Stimulated activated CD4-positive, alpha-beta T cell treated with anti-CD3 and anti-CD28 coated beads, Interleukin-2, amount 100 ng/mL, for 4 hours (primary cell): ENCODE measurements at places on chromosomes 2 and 18.

DNA sequence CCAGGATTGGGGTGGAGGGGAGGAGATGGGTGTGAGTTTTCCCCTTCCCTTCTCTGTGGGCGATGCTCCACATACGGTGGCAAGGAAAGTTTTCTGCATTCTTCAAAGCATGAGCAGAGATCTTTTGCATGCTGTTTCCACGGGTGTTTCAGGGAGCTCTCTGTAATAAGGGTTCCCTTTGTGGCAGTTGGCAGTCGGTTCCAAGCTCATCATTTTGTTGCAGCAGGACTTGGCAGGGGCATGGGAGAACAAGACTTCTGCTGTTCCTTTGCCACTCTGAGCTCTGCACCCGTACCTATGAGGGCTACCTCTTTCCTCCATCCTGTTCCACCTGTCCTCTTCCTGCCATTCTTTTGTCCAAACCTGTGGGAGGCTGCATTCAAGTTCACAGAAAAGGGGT lies 71.3 kb upstream of the SPRED2 start:
- DNase-seq: no peak

DNA sequence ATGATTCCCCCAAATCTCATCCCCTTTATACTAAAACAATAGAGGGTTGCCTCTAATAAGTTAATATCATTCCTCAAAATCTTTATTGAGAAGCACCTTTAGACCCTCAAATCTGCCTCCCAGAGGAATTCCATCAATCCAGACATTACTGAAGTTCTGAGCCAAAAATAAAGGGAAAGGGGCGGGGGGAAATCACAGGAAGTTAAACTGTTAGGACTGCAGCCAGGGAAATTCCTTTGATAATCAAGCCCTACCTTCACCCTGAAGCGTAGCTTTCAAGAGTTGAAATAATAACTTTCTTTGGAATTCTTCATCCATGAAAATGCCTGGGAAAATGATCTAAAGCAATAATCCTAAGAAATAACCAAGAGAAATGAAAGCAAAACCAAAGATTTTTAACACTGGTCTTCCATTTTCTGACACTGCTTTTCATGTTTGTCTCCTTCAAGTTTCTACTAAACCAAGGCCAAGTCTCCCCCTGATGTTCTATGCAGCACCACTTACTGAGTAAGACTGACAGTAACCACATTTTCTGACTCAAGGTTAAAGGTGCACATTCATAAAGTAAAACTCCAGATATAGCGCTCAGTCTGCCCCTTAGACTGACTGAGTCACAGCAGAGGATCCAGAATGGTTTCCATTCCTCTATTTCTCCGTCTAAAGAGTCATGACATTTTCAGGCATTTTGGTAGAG lies 78.2 kb downstream of the TCF4 start:
- DNase-seq: no peak

- DNase-seq: no peak
Measured at GRCh38 chr18:68215931-68216330, 499.0 kb downstream of the TMX3 start.

- no peak for DNase-seq
Measured at GRCh38 chr2:24438106-24438505, 52.9 kb upstream of the NCOA1 start.

GRCh38 chr2:69437751-69438154 lies 518 bp upstream of the NFU1 start:
- DNase-seq: no peak

GRCh38 chr2:108591163-108591562 lies 56.9 kb downstream of the LIMS1 start:
- DNase-seq: no peak

DNA sequence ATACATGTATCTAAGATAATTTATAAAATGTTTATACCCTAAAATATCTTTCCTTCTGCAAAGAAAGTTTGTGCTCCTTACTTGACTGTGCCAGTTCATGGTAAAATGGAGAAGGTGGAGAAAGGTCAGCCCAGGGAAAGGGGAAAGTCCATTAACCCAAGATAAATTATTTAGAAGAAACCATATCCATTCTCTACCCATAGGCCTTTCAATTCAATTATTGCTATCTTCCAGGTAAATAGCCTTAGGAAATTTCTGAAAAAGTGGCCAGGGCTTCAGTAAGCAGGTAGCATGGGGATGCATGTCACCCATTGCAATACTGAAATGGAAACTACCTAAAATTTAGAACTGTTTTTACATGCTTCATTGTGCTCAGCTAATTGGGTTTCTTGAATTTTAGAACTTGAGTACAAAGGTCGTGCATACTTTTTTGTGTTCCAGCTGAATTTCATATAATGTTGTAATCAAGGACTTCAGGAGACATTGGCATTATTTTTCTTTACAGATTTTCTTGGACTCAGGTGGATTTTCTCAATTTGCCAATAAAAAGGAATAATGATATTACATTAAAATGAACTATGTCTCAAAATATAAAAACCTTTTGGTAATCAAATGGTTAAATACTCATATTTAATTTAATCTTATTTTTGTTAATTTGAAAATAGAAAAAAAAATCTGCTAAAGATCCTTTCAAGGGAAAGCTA lies 124.9 kb downstream of the CSRNP3 start:
- no peak for DNase-seq

- DNase-seq: no peak
Measured at GRCh38 chr2:84306361-84306760, 152.7 kb downstream of the SUCLG1 start.

- no peak for DNase-seq
Measured at GRCh38 chr18:66722671-66723070, 118.8 kb upstream of the CDH19 start.

GRCh38 chr18:21599585-21600525 lies 649 bp downstream of the ESCO1 start:
- DNase-seq: no peak

GRCh38 chr2:220076734-220077133 lies 449.3 kb downstream of the SLC4A3 start:
- no peak for DNase-seq

DNA sequence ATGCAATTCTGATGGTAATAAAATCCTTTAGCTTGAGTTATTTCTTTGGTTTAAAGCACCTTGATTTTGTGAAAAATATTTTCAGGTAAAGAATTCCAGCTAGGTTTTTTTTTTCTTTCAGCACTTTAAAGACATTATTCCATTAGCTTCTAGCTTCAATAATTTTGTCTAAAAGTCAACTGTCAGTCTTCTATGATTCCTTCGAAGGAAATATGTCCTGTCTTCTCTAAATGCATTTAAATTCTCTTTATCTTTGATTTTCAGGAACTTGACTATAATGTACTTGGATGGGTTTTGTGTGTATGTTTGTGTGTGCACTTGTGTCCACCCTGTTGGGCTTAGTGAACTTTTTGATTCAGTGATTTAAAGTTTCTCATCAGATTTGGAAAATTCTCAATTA lies 4.7 kb downstream of the LONRF2 start:
- no peak for DNase-seq

- no peak for DNase-seq
Measured at GRCh38 chr2:79830501-79830900, 317.6 kb downstream of the CTNNA2 start.

GRCh38 chr2:231568785-231569435 lies 23.8 kb upstream of the TEX44 start:
- no peak for DNase-seq

GRCh38 chr2:238142382-238143205 lies 4.1 kb downstream of the KLHL30 start:
- no peak for DNase-seq

DNA sequence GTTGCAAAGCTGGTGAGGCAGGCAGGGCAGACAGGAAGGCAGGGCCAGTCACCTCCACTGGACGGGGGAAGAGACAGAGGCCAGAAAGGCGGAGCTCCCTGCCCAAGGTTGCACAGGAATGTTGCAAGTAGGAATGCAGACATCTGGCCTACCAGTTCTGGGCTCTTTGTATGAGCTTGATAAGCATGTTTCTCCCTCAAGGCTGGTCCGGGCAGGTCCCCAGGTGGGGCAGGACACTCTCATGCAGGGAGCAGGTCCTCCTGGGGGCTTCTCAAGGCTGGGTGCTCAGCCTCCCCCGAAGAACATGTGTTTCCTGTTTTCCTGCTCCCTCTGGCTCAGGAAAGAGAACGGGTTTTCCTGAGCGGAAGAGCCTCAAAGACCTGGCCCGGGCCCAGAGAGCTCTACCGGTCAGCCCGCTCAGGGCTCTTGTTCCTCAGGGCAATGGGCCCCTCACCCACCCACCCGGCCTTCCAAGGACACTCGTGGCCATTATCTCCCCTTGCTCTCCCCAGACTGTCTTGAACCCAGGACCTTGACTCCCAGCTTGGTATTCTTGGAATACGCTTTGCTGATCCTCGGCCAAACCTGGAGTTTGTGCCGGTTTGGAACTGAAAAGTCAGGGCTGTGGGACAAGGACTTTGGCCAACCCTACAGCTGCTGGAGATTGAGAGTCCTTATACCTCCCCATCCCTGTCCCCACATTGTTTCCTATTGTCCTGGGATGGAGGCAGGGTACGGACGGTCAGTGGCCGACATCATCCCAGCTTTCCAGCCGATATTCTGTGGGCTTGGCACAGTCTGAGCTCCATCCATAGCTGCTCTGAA lies 87.7 kb upstream of the HAAO start:
- DNase-seq: no peak

DNA sequence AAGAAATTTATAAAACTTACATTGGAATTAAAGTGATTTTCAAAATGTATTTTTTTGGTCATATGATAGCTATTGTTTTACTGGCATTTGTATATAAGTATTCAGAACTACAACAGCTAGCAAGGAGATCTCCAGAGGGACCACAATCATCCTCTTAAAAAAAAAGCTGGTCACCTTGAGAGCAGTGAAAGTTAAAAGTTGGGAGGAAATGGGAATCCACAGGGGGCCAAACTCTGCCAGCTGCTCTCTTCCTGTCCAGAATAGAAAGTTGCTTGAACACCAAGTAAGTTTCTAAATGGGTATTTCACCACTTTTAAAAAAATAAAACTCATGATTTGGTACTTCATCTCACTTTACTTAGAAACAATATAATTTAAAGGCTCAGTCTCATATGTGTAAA lies 1025.1 kb downstream of the LRP1B start:
- DNase-seq: no peak

- peak; percentile 66 for DNase-seq
Measured at GRCh38 chr2:218292048-218293014, at the start of gene TMBIM1. Gene TMBIM1 (minus strand): TSS chr2:218292503. CDS start chr2:218282141, 10,362 bp downstream.

DNA sequence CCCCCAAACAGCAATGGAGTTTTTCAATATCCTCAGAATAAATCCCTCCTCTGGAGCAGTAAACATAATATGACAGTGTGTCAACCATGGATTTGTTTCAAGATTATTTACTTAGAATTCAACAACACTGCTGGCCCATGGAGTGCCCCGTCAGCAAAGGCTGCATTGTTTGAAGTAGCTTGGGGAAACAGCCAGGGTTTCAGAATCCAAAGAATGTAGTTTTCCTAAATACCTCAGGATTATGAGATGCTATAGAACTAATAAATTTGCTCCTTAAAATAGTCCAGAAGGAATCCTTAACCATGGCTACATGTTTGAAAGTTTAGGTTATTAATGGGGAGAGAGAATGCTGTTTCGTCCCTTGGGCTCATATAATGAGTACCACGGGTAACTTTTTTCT lies 13.1 kb upstream of the CETN1 start:
- DNase-seq: no peak

GRCh38 chr18:72799106-72799505 lies 68.7 kb downstream of the NETO1 start:
- no peak for DNase-seq

- no peak for DNase-seq
Measured at GRCh38 chr18:31576670-31577069, 15.0 kb upstream of the TTR start.

GRCh38 chr2:203201426-203201825 lies 37.4 kb upstream of the CYP20A1 start:
- DNase-seq: no peak

- no peak for DNase-seq
Measured at GRCh38 chr2:224222974-224223373, 178.9 kb downstream of the FAM124B start.

DNA sequence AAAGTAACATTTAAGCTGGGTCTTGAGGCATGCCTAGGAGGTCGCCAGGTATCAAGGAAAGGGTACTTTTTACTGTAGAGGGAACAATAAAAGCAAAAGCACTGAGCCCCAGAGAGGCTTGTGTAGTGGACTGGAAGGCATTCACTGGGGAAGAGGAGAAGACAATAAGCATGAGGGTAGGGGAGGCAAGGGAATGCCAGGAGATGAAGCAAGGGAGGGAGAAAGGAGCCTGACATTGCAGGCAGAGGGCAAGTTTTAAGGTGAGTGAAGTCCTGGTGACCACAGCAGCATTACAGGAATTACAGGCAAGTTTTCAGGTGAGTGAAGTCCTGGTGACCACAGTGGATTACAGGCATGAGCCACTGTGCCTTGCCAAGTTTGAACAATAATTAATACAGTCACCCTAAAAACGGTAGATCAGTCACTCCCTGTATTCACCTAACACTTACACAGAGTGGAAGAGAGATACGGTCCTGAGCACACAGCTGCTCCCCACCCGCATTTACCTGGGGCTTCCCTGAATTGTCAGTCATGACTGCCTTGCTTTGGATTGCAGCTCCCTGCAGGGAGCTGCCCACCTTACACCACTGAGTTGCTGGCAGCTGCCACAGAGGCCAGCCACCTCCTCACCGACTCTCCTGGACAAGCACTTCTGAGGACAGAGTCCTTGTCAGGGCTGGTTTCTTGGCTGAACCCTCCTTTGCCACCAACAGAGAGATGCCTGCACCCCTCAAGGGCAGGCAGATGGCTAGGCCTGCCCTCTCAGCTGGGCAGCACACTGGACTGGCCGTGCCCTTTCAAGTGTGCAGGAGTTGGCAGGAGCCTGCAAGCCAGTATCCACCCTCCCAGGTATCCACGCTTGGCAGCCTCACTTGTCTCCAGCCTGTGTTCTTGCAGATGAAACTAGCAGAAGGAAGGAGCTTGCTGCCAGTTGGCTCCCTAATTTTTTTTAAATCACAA lies 153.2 kb upstream of the MSH6 start:
- no peak for DNase-seq

GRCh38 chr2:66766582-66766981 lies 331.7 kb downstream of the MEIS1 start:
- no peak for DNase-seq

DNA sequence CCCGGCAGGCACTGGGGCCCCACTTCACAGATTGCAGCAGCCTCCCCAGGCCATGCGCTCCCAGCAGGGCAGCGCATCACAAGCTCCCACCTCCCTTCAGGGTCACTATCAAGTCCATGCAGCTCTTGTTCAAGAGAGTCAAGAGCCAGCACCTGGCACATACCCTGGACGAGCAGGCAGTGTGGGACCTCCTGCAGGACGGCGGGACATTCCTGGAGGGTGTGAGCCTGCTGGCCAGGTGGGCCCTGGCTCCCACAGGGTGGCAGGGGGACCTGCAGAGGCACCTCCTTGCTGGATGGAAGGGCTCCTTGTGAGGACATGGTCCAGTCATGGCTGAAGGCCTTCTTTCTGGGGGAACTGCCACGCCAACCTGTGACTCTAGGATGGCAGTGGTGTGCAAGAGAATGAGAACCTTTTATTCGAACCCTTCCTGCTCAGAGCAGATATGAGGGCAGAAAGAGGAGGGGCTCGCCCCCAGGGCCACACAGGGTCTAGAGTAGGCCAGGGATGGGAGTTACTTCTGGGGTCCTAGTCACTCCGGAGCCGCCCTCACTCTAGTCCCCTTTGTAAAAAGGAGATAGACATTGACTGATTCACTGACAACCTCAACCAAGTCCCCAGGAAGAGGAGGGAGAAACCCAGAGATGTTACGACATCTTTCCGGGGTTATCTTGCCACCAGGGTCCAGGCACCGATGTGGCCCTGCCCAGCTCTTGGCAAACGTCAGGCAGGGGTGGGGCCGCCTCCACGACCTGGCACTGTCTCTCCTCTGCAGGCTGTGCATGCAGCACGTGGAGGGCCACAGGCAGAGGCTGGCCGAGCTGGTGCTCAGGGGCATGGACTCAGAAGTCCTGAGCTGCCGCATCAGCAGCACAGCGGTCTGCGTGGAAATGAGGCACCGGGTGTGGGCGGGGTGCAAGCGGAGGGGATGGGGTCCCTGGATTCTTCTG lies 31.3 kb downstream of the HJURP start:
- no peak for DNase-seq
